ENCODE measurements at places on chromosomes 3 and 15. TPM values are rescaled to one million over a fixed set of nuclear protein-coding genes. Genes with fewer than 3 reads are reported as not detected.
A peak's percentile ranks its signal among the peaks of the same experiment; 100 is the strongest.

- DNase-seq: no peak
These were observed 268.0 kb upstream of the ARHGEF26 start for GRCh38 chr3:153853163-153853562.

DNA sequence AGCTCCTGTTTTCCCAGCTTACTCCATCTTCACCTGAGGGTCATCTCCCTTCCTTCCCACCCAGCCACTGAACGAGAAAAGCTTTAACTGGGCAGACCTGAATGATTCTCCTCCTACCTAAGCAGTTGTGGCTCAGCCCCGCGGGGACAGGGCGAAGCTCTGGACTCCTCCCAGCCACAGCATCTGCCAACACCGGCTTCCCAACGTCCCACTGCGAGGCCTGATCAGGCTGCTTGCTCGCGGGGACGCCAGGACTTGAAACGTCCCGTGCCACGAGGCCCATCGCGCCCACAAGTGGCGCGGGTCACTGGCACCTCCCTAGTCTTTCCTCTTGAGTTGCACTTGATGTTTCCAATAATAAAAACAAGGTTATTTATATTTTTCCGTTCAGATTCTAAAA, at the start of gene SPATA16:
SPATA16 (minus strand) TSS at position 250 of the 400 bp plus-strand sequence. CDS start 23,504 bp downstream, outside the sequence.
- no peak for DNase-seq

DNA sequence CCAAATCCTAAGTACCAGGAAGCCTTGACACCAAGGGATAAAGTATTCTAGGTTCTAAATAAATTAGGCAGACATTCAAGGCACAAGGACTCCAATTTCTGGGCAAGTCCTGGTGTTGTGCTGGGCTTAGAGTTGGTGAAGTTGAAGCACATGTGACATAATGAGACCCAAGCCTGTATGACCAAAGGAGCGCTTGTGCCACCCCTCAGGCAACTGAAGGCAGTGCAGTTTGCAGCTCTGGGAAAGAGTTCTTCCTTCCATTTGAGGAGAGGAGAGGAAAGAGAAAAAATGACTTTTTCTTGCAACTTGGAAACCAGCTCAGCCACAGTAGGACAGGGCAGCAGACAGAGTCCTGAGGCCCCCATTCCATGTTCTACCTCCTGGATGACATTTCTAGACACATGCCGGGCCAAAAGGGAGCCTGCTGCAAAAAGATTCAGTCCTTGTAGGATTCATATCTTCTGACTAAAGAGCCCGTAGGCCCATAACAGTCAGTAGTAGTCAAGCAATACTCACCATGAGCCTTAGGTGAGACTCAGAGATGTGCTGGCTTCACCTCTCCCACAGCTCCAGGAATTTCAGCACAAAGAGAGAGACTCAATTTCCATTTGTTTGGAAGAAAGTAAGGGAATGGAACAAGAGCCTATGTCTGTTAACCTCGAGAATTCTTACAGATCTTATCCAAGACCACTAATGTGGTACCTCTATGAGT, 588.8 kb upstream of the BCHE start:
- no peak for DNase-seq

GRCh38 chr3:55180936-55181535, 253.2 kb upstream of the LRTM1 start:
- DNase-seq: peak; percentile 14

The MPI gene
- 55.2 TPM for total RNA-seq
